ENCODE measurements at places on chromosomes 3 and 15.

GRCh38 chr3:55795746-55796145 lies 308.6 kb upstream of the WNT5A start:
- DNase-seq, result no peak

DNA sequence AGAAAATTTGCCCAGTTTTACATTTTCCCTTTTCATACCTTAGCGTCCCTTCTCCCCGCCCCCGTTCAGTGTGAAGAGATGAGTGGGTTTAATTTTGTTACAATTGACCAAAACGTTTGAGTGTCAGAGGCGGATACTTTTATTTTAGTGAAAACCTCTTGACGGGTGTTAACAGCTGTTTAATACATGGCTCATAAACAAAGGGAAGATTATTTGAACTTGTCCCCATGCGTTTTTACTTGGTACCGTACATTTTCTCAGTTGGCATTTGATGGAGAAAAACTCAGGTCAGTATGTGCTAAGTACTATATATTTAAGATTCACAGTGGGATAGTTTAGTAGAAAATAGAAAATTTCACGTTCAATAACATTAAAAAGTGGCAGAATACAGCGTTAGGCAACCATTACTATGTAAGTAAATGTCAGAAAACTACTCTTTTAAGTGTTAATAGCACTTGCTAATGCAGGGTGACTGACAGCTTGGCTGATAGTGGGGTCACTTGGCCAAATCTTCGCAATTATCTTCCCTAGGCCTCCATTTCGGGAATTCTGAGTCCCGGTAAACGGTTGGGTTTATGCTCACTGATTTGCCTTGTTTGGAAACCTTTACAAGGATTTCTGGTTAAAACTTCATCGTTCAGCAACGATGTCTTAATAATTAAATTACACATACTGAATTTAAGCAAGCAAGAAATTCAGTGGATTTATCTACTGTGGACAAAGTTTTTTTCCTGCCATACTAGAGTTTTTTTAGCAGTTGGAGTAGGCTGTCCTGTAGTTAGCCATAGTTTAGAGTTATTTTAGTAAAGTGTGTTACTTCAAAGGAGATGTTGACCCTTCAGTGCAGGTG lies 4.8 kb downstream of the CHD2 start:
- no peak for DNase-seq

- no peak for DNase-seq
Observed at GRCh38 chr3:110598847-110599490, 472.6 kb upstream of the NECTIN3 start.

DNA sequence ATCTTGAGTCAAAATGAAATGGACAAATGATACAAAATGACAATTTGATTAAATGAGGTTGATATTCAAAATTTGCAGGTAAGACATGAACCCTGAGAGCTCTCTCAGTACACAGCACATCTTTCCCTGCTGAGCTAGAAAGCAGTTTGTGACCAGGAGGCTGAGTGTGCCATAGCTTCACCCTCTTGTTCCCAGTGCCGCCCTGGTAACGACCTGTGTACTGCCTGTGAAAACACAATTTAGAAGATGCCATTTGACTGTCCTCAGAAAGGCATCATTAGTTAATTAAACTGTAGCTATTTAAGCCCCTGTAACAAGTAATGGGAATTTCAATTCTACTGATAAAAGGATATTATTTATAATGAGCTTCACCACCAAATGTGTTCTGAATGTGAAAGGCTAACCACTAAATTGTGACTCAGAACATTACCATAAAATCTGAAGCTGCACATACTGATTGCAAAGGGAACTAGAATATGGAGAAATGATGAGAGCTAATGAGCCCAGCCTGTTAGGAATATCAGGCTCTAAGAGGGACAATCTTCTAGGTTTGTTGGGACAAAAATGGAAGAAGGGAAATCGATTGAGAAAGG lies 212.9 kb upstream of the ARPP21 start:
- DNase-seq, result no peak

DNA sequence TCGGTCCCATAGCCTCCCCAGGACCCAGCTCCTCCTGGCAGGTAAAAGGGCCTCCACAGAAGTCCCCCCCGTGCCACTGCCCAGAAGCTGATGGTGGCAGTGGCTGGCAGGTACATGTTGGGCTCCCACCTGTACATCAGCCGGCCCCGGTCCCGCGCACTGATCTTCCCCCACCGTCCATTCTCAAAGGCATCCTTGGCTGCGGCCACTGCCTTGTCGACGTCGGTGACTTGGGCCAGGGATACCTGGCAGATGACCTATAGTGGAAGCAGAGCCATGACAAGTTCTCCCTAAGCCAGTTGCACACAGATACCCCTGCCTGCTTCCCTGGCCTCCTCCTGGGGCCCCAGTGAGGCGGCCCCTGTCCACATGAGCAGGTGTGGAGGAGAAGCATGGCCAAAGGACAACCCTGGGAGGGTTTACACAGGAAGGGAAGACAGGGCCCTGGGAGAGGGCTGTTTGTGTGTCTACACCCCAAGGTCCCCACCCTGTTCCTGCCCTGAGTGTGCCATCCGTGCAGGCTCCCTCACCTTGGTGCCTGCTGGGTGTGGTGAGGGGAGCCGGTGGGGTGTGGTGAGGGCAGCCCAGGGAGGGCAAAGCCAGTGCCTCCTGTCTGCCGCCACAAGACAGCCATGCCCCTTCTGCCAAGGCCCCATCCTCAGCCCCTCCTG lies 44.8 kb downstream of the ALDH1L1 start:
- DNase-seq, result no peak

- DNase-seq, result no peak
Observed at GRCh38 chr15:47717036-47717612, at the start of gene SEMA6D. TSS of gene SEMA6D (plus strand) at chr15:47717505. CDS start at chr15:47759799, 42,294 bp downstream.

- DNase-seq, result no peak
Observed at GRCh38 chr3:128878011-128878457, 1.4 kb upstream of the ACAD9 start.

DNA sequence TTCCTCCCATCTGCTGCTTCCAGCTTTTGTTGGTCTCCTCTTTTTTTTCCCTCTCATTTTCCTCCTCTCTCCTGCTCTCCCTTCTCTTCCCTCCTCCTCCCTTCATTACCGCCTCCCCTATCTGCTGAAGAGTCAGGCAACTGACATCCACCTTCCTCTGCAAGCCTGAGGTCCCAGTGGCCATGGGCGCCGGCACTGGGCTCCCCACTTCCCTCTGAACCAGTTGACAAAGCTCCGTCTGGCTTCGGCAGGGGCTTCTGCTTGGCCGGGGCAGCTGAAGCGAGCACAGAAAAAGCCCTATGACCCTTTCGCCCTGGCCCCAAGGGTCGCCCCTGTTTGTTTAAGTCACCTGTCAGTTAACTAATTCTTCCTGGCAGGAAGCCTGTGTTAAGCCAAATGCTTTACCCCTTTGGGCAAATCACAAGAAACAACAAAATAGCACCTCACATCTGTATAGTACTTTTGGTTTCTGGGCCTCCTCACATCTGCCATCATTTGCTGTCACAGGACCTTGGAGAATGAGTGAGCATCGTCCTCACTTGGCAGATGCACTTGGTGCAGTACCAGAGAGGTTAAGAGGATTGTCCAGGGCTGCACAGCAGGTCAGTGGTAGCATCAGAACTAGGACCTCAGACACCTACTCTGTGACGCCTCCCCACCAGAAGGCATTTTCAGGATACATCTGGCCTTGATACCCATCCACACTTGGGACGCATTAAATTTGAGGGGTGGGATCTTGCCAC lies 27.7 kb downstream of the ITGA11 start:
- DNase-seq, result no peak

DNA sequence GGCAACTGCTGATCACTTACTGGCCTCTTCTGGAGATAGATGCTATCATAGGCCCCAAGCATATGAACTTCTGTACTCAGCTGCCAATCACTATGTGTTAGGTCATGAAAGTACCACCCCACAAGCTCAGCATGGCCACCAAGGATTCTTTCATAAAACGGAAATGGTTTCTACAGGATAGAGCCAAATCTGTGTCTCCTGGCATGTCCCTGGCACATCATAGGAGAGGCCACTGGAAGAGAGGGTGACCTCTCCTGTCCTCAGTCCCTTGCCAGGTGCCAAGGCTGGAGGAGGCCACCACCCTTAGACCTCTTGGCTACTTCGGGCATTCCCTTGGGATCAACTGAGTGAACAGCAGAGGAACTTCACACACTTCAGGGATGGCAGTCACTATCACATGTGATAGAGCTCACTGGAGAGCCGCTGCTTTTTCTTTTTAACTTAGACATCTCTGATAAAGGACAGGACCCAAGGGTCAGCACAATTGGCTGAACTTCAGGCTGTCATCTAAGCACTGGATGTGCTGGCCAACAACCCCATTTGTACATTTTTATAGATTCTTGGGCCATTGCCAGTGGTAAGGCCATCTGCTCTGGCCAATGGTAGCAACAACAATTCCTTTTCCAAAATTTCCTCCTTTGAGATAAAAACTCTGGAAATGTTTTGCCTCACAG lies 425.2 kb downstream of the SQOR start:
- DNase-seq, result no peak

DNA sequence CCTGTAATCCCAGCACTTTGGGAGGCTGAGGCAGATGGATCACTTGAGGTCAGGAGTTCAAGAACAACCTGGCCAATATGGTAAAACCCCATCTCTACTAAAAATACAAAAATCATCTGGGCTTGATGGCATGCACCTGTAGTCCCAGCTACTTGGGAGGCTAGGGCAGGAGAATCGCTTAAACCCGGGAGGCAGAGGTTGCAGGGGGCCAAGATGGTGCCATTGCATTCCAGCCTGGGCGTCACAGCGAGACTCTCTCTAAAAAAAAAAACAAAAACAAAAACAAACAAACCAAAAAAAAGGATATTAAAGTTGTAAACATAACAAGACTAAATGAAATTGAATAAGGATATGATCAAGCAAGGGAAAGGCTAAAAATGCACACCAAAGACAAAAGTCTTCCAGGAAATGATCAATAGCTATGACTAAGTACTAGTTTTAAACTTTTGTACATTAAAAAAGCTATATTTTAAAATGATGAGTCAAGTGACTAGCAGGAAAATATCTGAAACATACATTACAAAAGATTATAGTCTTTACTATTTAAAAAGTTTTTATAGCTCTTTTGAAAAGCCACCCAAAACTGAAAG lies 28.6 kb downstream of the KLHL6 start:
- DNase-seq, result no peak

DNA sequence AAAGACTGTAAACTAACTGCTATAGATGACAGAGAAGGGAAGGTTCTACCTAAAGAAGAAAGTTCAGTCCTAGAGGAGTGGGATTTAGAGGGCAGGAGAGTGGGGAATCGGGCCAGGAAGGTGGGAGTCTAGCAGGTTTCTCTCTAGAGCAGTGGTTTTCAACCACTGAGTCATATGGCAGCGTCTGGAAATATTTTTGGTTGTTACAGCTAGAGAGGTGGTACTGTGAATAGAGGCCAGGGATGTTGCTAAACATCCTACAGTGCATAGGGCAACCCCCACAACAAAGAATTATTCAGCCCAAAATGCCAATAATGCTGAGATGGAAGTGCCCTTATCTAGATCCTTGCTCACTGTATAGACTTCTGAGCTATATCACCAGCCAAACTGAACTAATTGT lies 28.7 kb downstream of the ATP1B3 start:
- no peak for DNase-seq

- no peak for DNase-seq
Observed at GRCh38 chr3:11152301-11152700, 2.0 kb upstream of the HRH1 start.

DNA sequence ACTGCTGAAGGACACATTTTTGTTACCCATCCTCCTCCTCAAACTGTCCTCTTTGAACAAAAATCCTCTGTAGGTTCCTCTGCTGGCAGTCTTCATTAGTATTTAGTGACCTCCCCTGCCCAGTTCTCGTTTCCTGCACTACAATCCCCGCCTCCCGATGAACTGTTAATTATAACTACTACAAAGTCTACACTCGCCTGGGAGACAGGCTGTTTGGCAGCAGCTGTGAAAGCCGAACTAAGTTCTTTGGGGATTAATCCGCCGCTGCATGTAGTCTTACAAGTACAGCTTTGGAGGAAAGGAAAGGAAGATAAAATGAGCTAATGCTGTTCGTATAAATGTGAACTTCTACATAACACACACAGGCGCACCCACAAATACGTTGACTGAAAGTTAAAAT lies 160.0 kb upstream of the WNT5A start:
- DNase-seq, result no peak

GRCh38 chr3:13018561-13019242 lies 54.5 kb downstream of the IQSEC1 start:
- no peak for DNase-seq

DNA sequence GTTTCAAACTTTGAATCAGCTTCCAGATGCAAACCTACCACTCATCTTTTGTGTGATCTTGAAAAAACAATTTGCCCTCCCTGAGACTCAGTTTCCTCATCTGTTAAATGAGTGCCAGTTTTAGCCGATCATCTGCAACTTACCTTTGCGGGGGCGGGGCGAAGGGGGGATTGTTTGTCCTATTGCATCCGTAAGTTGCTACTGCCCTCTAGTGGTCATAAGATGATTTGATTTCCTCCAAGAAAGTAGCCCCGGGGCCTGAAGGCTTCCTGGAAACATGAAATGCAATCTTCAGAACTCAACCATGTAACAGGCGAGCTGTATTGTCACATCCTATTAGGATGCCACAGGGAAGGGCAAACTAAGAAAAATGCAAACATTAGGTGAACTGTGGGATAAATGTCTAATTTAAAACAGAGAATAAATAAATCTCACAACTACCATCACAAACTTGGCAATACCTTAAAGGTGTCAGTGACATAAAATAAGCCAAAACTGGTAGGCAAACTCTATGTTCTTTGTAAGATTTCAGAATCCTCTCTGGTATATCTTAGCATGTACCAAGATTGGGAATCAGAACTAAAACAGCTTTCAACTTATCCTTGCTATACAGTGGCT lies 63.5 kb upstream of the CLDN18 start:
- DNase-seq, result peak; percentile 9

- no peak for DNase-seq
Observed at GRCh38 chr3:194322678-194323211, 28.4 kb downstream of the CPN2 start.

GRCh38 chr3:171966533-171967136 lies 72.7 kb upstream of the FNDC3B start:
- DNase-seq, result no peak

GRCh38 chr15:84950570-84951111 lies 31.0 kb upstream of the PDE8A start:
- DNase-seq, result no peak

DNA sequence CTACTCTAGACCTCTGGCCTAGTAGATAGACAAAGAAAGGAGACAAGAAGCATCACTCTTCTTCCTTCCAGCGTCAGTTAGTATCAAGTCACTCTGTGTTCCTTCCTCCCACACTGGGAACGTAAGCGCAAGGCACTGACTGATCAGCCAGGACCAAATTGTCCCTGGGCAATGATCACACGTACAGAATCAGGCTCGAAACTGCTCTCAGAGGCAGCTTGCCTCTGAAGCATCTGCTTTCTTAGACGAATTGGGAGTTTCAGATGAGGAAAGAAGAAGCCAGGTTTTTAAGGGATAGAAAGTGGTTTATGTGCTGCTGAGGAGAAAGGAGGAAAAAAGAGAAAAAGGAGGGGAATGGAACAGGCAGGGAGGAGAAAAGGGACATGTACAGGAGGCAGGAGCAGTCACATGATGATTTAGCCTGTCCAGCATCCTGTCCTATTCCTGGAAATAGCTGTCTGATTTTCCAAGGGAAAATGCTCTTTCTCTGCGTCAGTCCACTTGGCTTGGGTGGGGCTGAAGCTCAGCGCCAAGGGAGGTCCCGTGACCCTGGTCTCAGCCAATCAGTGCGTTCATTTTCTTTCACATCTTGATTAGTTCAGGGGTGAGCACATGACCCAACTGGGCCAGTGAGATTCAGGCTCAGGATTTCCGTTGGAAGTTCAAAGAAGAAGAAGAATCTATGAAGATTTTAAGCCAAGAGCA lies 102.0 kb upstream of the PRICKLE2 start:
- DNase-seq, result no peak

GRCh38 chr3:98594628-98595324 lies 1.4 kb upstream of the CPOX start:
- DNase-seq, result no peak
